Stimulated activated CD8-positive, alpha-beta memory T cell treated with anti-CD3 and anti-CD28 coated beads, Interleukin-4, amount 100 ng/mL, for 4 hours (primary cell): ENCODE measurements at places on chromosomes 7 and 10.

GRCh38 chr10:5862360-5862961, 27.2 kb downstream of the ANKRD16 start:
- DNase-seq = no peak

- no peak for DNase-seq
Observed at GRCh38 chr10:21300551-21300950, 224.9 kb downstream of the SKIDA1 start.

DNA sequence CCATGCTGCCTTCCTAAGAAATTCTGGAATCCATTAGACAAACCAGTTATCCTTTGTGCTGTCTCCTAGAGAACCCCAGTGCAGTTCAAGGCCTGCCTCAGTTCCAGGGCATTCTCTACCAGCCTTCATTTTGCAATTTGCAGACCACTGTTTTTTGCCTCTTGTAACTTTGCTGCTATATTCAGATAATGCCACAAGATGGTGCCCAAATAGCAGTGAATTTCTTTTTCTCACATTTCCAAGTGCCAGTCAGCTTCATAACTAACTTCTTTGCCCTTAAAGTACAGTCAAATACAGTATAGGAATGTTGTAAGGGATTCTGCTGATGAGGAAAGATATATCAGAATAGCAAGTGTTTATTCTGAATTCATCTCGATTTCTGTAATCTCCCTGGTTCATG, 25.2 kb downstream of the LOXL4 start:
- no peak for DNase-seq

DNA sequence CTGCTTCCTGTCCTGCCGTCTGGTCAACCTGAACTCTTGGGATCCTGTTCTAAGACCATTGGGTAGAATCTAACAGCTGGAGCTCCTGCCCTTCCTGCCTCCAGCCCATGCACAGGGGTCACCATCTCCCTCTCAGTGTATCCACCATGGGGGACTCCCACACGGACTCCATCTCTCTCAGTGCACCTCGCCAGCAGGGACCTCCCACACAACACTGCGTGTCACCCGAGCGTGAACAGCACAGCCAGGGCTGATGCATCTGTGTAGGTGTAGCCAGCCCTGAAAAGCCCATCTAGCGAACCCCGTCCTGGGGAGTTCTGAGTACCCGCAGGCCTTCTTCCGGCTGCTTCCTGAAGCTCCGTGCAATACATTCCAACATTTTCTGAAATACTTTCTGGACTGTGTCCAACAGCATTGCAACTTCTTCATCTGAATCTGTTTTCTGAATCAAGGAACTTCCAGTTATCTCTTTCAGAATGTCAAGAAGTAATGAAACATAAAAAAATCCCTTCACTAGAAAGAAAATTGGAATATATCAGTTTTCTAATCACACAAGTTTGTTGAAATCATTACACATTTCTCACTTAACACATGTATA, 52.5 kb downstream of the NCAPG2 start:
- no peak for DNase-seq

GRCh38 chr10:89662596-89662995, 17.6 kb upstream of the PANK1 start:
- DNase-seq = no peak

- no peak for DNase-seq
Observed at GRCh38 chr10:82394122-82394521, 519.1 kb downstream of the NRG3 start.

DNA sequence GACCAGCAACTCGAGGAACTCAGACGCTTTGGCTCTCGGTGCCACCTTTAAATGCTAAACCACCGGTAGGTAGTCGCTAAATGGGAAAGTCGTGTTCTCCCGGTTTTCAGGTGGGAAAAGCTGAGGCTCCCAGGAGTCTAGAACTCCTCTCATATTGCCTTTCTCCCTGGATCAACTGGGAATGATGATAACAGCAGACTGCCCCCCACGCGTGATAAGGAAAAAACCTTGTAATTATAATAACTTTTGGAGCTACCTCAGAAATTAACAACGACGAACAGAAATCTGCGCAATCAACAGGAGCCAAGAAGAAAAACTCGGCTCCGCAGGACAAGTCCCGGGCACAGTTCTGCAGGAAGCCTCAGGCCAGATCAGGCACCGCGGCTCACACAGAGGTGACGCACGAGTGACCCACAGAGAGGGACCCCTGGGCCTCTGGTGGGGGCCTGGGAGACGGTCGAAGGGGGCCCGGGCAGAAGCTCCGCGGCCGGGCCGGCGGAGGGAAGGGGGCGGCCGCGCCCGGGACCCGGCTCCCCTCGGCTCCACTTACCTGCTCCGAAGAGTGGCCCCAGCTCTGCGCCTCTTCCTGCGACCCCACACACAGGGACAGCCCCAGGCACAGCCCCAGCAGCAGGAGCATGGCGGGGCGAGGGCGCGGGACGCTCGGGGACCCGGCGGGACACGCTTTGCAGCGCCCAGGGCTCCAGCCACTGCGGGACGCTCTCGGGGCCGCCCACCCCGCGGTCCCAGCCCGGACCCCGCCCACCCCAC, at the start of gene ITIH5:
ITIH5 (minus strand) TSS at position 714 of the 771 bp plus-strand sequence; CDS start at position 640, 74 bp downstream.
- no peak for DNase-seq

GRCh38 chr7:54581511-54581910, 39.3 kb downstream of the VSTM2A start:
- no peak for DNase-seq

DNA sequence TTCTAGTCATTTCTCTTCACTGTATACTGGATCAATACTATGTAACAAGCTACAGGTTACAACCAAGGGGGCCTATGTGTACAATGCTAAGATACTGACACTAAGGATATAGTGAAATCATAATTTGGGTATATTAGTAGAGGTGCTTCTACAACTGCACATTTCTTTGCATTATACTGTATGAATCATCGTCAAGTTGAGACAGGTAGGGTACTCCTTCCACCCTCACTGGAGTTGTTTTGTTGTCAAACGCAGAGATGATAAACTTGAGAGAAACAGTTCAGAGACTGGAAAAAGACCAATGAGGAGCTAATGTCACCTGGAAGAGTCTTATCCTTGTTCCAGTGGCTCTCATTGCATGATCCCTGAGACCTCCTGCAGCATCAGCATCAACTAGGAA, 208.2 kb upstream of the PRPS1L1 start:
- no peak for DNase-seq

- DNase-seq = no peak
Observed at GRCh38 chr10:131485732-131486131, 174.2 kb upstream of the TCERG1L start.

- DNase-seq = no peak
Observed at GRCh38 chr10:3213758-3214515, 41.4 kb upstream of the PITRM1 start.

DNA sequence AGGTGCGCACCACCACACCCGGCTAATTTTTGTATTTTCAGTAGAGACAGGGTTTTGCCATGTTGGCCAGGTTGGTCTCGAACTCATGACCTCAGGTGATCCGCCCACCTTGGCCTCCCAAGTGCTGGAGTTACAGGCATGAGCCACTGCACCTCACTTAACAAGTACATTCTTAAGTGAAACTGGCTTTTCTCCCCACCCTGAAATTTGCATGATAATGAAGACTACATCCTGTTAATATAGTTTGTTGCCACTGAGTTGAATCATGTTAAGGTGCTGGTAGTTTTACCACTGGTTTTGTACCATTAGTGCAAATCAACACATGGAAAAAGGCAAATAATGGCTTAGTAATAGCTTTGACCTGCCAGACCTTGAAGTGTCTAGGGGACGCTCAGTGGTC, 62.2 kb downstream of the MPLKIP start:
- DNase-seq = no peak

GRCh38 chr7:64654796-64655548, 11.0 kb upstream of the ZNF107 start:
- DNase-seq = no peak

DNA sequence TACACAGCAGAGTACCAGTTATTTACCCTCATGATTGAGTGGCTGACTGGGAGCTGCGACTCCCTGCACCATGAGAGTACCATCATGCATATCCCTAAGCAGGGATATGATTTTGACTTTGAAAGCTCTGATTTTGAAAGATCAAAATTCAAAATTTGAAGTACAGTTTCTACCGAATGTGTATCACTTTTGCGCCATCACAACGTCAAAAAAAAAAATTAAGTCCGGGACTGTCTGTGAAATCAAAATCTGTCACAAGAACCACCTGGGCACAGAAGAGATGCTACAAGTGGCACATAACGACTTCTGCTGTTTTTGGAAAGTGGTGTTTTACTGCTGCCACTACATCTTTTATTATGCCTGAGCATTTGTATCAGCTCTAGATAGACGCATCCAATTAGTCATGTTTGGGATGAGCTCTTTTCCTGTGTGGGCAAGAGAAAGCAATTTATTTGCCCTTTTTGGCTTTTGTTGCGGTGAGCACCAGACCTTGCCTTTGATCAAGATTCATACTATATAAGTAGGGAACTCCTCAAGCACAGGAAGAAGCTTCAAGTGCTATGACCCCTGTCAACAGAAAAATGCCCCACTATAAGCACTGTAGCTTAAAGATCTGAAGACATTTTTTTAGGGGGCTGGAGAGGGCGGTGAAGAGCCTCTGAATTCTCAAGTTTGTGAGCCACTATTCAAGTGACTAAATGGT, 10.7 kb downstream of the MTPN start:
- no peak for DNase-seq

DNA sequence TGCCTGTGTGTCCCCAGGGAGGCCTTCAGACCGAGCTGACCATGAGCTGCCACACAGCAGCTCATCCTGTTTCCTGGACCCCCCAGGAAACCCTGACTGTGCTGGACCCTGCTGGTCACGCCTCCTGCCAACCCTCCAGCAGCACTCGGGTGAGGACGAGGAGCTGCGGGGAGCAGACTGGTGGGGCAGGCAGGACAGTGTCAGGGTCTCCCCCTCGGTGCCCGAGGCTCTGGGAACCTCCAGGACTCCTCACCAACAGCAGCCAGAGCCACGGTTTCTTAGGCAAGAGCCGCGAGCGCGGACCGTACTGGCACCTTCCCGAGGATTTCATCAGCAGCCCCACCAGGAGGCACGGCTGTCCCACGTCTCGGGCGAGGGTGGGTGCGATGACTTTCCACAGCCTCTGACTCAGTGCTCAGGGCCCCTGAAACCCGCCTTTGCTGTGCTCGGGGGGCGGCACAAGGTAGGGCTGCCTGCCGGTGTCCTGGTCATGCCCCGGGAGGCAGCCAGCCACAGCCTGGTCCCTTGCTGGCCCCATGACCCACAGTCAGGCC, 186.9 kb downstream of the ELFN1 start:
- no peak for DNase-seq

GRCh38 chr7:70457883-70458680, 673.9 kb upstream of the GALNT17 start:
- DNase-seq = no peak

- no peak for DNase-seq
Observed at GRCh38 chr10:69789164-69789576, 12.5 kb upstream of the COL13A1 start.

- no peak for DNase-seq
Observed at GRCh38 chr7:150515248-150516147, 826 bp downstream of the GIMAP7 start.

DNA sequence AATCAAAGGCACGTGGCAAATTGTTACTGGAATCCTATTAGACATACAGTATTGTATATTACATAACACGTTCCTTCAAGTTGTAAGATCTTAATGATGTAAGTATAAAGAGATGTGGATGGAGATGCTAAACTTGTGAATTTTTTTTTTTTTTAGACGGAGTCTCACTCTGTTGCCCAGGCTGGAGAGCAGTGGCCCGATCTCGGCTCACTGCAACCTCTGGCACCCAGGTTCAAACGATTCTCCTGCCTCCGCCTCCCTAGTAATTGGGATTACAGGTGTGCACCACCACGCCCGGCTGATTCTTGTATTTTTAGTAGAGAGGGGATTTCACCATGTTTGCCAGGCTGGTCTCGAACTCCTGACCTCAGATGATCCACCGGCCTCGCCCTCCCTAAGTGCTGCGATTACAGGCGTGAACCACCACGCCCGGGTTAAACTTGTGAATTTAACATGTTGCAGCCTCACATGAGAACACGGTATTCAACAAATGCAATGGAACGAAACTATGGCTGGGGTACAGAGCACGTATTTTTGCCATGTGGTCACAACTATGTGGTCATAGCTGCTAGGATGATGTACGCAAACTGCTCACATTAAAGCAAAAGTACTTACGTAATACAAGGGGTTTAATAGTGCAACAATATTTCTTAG, 818 bp upstream of the SUPV3L1 start:
- peak; percentile 5 for DNase-seq

DNA sequence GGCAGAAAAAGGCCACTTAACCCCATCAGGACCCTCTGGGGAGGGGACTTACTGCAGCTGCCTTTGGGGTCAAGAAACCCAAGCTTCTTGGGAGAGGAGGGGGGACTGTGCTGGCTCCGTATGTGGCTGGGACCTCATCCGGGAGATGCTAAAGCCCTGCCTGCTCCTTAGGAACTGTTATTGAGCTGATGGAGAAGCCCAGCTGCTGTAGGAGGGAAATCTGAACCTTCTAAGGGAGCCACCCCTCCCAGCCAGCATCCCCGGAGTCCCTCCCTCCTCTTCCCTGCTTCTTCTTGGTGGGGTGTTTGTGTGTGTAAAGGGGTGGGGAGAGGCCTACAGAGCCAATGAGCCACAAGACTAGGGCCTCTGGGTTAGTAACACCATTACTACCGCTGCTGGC, 8.2 kb downstream of the KCNIP2 start:
- DNase-seq = no peak

DNA sequence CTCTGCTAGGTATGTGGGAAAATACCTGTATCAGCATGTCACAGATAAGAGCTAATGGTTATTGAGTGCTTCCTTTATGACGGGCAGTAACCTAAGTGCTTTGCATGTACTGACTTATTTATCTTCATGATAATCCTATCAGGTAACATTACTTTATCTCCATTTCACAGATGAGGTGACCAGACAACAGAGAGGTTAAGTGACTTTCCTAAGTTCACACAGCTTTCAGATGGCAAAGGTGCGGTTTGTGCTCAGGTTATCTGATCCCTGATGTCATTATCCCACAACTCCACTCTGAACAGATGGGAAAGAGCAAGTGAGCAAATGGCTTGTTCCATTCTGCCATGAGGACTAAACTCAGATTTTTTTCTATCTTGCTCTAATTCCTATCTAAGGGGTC, 217.0 kb upstream of the PODXL start:
- no peak for DNase-seq

DNA sequence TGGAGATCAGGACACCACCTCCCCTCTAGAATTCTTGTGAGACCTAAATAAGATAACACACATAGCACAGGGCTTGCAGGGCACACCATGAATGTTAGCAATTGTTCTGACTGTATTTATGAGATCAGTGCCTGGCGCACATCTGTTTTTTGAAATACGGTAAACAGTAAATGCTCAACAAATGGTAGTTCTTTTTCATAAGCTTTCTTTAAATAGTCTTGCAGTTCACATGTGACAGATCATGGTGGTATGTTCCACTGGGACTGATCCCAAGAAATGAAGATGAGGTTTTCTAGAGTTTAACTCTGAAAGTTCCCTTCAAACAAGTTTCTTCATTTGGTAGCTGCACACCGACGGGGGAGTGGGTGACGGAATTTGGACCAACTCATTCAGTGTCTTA, 34.8 kb downstream of the CREB5 start:
- no peak for DNase-seq

- DNase-seq = no peak
Observed at GRCh38 chr7:97430006-97430405, 301.9 kb upstream of the TAC1 start.
